ENCODE measurements at places on chromosomes 11 and 22.
A peak's percentile ranks its signal among the peaks of the same experiment; 100 is the strongest.

GRCh38 chr11:95904009-95904650 is 19.8 kb downstream of the MTMR2 start:
- no peak for DNase-seq

- no peak for DNase-seq
Measured at GRCh38 chr22:36103891-36104290, 56.7 kb downstream of the APOL3 start.

GRCh38 chr22:39130892-39131855 is 21.3 kb downstream of the CBX7 start:
- DNase-seq = no peak

DNA sequence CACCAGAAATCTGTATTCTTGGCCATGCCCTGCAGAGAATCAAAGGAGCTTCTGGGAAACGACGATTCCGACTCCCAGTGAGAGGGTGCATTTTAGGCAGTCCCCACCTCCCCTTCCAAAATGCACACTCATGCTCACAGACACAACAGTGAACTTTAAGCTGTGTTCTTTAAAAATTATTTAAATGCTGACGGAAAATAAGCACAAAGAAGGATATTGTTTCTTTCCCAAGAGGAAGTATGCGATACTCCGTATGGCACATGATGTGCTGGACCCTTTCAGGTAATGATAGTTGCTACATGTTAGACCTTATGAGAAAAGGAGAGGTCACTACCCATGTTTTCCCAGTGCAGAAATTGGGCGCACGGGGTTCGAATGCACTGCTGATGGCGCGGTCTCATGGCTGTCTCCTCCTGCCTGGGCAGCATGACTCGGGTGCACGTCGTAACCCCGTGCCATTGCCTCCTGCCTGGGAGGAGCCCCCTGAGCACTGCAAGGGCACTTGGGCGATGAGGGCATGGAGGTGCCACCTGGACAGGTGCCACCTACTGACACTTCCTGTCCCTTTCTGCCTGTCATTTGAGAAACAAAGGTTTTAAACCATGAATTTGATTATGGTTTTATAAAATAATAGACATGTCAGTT is 63.9 kb upstream of the CTTN start:
- DNase-seq = no peak

- no peak for DNase-seq
Measured at GRCh38 chr11:124207102-124207792, 24.1 kb downstream of the OR10D3 start.

- DNase-seq = no peak
Measured at GRCh38 chr11:45237711-45238315, 48.3 kb downstream of the SYT13 start.

- DNase-seq = no peak
Measured at GRCh38 chr11:1153105-1153950, 4.4 kb upstream of the MUC5AC start.

GRCh38 chr11:34490304-34490703 is 23.3 kb downstream of the ELF5 start:
- no peak for DNase-seq

DNA sequence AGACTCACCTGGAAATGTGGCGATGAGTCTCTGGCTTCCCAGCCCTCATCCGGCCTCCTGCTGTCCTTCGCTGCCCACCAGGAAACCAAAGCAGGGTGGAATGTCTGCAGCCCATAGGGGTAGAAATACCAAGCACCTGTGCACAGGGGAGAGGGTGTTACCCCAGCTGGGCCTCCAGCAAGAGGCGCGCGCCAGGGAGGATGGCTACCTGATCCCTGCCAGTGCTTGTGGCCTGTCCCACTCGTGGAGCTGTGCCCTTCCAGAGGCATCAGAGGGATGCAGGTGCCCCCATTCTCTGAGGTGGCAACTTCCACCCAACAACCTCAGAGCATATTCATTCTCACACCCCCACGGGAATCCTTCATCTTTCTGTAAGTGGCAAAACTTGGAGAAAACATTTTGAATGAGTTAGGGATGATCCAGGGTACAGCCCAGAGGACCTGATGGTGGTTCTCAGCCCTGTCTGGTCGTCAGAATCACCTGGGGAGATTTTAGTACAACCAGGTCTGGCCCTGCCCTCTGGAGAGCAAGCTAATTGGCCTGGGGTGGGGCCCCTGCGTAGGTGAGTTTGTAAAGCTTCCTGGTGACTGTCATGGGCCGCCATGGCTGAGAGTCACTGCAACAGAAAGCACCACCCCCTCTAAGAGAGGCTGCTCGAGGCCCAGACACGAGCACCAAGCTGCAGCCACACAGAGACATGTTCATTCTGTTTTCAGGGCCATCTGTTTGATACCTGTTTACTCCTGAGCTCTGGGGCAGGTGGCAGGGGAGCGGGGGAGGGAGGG is 9.9 kb downstream of the SUN2 start:
- no peak for DNase-seq

DNA sequence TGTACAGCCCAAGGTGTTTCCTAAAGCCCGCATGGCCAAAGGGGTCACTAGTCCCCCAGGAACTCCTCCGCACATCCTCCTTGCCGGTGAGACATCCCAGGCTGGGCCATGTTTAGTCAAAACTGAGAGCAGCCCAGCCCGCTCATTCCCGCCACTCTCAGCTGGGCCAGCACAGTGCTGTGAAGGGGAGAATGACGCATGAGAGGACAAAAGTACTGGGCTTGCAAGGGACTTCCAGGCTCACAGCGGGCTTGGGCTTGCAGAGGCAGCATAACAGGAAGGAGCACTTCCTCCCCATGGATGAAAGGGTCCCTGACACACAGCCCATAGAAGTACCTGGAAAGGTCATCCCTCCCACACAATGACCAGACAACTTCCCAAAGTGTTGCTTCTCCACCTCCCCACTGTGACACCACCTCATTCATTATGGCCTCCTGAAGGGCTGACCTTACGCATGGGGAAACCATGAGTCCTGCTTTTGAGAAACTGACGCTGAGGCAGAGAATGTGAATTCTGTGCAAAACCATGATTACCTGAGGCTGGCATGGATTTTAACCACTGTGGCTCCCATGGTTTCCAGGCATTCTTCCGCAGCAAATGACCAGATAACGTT is 19.1 kb downstream of the ETS1 start:
- DNase-seq = no peak

GRCh38 chr11:94727819-94728218 is 40.3 kb upstream of the AMOTL1 start:
- no peak for DNase-seq

- DNase-seq = peak; percentile 45
Measured at GRCh38 chr22:43186272-43187170, at the start of gene TTLL12. Gene TTLL12, minus strand, starts transcription at chr22:43187134. Its CDS starts 65 bp downstream, at chr22:43187069.

- DNase-seq = no peak
Measured at GRCh38 chr11:7544021-7544420, 30.2 kb downstream of the PPFIBP2 start.

DNA sequence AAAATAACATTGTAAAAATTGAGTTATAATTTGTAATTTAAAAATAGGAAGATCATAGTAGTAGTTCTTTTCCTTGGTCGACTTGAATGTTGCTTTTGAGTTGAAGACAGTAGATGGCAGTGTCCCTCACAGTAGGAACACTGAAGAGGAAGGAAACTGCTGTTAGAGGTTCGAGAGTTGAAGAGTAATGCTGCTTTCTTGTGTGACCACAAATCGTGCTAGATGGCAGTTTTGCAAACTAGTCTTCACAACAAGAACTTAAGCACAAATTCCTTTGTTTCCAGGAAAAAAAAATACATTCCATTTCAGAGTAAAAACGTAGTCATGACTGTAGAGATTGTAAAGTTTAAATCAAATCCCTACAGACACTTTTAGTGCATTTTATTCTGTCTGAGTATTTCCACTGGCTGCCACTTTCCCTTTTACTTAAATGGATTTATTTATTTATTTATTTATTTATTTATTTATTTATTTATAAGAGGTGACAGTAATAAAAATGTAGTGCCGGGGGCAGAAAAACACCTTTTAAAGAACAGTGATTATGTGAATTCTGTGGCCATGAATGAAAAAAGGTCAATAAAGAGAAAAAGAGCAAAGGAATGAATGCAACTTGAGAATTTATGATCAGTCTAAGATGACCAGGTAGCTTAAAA is 54.6 kb downstream of the SPECC1L start:
- peak; percentile 48 for DNase-seq

- no peak for DNase-seq
Measured at GRCh38 chr11:91786097-91786496, 438.5 kb upstream of the FAT3 start.

DNA sequence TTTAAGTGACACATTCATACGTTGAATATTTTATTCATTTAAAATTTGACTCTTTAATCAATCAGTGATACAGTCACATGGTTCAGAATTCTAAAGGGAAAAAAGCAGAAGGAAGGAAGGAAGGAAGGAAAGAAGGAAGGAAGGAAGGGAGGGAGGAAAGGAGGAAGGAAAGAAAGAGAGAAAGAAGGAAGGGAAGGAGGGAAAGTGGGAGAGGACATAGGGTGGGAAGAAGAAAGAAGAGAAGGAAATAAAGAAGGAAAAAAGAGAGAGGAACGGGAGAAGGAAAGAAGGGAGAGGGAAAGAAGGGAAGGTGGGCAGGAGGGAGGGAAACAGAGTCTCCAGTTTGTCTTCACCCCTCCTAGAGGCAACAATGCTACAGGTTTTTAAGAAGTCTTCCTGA is 518.6 kb downstream of the MIAT start:
- no peak for DNase-seq

- DNase-seq = peak; percentile 68
Measured at GRCh38 chr22:37674951-37675929, at the start of gene LGALS1. Gene LGALS1, plus strand, starts transcription at chr22:37675636. Its CDS starts 67 bp downstream, at chr22:37675703.

DNA sequence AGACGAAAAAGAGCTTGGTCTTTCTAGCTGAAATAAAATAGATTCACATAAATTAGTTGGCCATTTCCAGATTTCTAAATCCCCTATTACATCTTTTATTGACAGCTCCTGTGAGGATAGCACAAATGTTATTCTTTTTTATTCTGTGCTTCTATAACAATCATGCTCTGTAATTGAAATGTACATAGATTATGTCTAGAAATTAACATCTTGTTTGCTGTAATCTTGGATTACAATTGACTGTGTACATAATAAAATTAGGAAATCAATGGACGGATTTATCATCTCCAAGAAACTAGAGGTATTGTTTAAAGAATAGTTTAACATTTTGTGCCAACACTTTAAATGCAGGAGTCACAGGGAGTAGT is 31.2 kb downstream of the IMMP1L start:
- no peak for DNase-seq

- peak; percentile 34 for DNase-seq
Measured at GRCh38 chr11:48028914-48029680, 48.7 kb downstream of the PTPRJ start.

- DNase-seq = no peak
Measured at GRCh38 chr22:45756558-45756957, 84.9 kb downstream of the ATXN10 start.
